ENCODE measurements at places on chromosomes 4 and X.

DNA sequence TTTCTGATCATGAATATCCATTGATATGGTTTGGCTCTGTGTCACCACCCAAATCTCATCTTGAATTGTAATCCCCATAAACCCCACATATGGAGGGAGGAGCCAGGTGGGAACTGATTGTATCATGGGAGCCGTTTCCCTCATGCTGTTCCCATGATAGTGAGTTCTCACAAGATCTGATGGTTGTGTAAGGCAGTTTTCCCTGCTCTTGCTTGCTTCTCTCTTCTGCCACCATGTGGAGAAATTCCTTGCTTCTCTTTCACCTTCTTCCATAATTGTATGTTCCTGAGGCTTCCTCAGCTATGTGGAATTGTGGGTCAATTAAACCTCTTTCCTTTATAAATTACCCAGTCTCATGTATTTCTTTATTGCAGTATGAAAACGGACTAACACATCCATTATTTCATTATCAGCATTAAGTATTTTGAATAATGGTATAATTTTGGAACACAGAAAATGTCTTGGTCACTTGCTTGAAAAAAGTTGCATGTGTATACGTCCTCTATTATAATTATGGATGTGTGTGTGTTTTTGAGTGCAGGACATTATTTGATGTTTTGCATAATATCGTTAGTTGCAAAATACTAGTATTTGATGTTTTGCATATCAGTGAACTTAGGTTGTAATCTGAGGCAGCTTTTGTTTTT is 334.6 kb downstream of the PCDH10 start:
- no peak for DNase-seq

DNA sequence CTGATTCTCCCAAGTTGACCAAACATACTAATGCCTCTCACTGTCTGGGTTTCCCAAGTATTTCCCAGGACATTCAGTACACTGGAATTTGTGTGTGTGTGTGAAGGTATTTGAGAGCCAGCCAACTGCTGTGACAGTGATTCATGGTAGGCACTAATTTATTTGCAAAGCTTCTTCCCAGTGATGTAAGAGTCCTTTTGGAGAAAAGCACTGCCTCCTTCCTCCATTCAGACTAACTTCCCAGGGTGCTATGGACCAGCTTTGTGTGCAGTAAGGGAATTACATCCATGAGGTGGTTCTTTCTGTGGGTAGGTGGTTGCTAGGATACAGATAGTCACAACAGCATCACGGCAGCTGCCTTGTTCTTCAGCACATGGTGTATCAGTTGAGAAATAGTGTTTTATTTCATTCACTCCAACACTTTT is 8.7 kb downstream of the EGF start:
- no peak for DNase-seq

GRCh38 chrX:87528487-87528886 is 10.9 kb downstream of the KLHL4 start:
- no peak for DNase-seq

GRCh38 chr4:1624519-1624910 is 59.6 kb downstream of the FAM53A start:
- DNase-seq: no peak

DNA sequence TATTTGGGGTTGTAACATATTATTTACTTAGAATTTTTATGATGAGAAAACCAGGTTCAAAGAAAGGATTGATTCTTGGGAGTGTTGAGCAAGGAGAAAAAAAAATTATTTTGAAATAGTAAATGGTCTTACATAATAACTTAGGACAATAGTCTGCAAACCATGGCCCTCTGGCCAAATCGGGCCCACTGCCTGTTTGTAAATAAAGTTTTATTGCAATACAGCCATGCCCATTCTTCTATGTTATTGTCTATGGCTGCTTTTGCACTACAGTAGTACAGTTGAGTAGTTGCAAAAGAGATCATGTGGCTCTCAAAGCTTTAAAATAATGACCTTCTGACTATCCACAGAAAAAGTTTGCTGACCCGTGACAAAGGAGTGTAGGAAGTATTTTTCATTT is 63.2 kb upstream of the MCUB start:
- DNase-seq: no peak

DNA sequence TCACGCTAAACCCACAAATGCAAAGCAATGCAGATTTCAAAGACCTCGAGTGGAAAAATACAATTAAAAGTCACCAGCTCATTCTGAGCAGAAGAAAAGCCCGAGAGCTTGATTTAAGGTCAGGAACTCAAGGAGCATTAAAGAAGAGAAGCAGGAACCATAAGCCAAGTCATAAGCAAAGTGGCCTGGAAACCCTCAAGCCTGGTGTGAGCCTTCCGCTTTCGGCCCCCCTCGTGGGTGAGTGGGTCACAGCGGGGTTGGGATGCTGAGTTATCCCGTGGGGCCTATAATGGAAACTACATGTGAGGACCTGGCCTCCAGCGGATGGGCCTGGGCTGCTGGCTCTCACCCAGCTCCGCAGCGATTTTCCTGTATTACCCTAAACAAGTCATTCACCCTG is 504.3 kb downstream of the RAB28 start:
- no peak for DNase-seq

- DNase-seq: no peak
These were observed 150.2 kb upstream of the MAMLD1 start for GRCh38 chrX:150212672-150213480.

DNA sequence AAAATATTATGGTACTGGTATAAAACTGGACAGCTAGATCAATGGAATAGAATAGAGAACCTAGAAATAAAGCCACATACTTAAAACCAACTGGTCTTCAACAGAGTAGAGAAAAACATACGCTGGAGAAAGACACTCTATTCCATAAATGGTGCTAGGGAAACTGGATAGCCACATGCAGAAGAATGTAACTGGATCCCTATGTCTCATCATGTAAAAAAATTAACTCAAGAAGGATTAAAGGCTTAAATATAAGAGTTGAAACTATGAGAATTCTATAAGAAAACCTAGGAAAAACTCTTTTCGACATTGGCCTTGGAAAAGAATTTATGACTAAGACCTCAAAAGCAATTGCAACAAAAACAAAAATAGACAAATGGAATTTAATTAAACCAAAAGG is 114.6 kb downstream of the PCDH18 start:
- no peak for DNase-seq

DNA sequence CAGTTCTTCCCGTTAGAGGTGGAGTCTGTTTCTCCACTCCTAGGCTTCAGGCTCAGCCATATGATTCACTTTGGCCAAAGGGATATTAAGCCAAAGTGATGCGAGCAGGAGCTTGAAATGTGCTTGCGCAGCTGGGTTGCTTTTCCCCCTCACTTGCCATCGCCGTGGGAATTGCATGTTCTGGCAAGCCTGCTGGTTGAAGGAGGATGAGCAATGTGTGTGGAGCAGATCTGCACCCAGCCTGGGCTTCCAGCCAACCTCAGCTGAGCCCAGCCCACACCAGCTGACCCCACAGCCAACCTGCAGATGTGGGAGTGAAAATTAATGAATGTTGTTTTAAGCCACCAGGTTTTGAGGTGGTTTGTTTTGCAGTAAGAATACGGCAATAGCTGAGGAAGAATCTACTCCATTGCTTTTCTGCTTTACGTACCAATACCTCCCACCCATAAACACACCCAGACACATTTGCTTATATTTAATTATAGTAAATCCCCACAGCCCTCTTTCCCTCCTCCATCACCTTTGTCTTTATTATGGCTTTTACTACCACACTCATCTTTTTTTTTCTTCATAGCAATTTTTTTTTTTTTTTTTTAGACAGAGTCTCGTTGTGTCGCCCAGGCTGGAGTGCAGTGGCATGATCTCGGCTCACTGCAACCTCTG is 132.8 kb upstream of the FUNDC1 start:
- DNase-seq: peak; percentile 78

DNA sequence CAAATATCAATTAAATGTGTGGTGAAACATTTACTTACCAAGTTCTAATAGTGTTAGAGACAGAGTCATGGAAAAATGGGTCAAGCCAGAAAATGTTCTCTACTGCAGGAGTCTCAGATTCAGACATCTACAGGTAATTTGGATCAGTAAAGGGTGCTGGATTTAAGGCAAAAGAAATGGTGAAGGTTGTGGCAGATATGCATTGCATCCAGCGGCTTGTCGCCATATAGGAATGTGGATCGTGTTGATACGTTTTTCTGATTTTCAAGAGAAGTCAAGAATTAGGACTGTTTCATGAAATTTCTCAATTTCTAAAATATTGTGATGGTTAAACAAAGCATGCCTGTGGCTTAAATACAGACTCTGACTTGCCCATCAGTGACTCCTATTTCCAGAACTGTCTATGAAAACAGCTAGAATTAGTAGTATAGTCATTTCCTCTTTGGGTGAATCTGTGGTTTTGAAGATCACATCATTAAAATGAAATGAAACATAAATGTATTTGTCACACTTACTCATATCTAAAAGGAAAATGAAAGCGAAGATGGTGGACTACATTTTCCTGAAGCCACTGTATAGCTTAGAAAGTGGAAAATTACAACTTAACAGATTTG is 110.1 kb upstream of the VEGFC start:
- no peak for DNase-seq

GRCh38 chr4:113958766-113959538 is 20.5 kb downstream of the ARSJ start:
- DNase-seq: peak; percentile 48

DNA sequence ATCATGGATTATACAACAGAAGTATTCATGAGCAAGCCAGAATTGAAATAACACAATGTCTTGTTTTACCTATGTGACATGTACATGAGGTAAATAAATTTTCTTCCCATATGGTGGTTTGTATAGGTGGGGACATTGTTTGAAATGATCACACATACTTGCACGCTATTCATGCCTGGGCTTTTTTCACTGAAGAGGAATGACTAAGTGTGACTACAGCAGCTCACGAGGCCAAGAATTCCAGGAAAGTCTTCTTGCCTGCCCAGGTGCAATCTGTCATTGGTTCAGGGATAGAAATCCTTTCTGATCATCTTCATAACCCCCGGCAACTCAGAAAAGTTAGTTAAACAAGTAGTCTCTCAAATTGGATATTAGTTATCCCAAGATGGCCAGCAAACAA is 36.3 kb upstream of the AREG start:
- no peak for DNase-seq

DNA sequence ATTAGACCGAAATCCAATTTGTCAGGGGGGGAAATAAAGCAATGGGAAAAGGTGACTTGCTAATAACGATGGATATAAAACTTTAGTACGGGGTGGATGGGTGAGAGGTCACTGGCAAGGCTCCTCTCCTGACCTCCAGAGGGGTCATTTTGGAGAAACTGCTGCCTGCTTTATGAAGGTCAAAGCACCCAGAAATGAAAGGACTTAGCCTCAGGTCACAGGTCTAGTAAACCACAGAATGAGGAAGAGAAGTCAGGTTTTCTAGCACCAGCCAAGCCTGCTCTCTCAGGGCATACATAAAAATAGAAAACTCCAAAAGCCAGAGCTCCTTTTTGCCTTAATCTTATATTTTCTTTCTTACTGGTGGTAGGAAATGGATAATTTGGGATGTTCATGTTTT is 134.2 kb downstream of the SHROOM3 start:
- no peak for DNase-seq

DNA sequence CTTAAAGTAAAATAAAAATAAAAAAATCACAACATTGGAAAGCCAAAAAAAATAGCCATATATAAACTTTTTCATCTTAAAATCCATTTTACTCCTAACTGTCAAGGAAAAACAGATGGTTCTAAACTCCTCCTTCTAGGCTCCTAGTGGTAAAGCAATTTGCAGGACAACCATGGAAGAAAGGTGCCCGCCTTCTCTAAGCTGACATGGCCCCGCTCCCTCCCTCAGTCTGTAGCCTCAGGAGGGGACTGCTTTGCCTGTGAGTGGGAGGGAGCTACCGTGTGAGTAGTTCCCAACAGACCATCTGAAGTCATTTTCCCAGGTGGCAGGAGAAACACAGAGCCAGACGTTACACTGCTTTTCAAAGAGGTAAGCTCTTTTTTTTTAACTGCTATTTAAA is 336.2 kb upstream of the FAT1 start:
- no peak for DNase-seq

DNA sequence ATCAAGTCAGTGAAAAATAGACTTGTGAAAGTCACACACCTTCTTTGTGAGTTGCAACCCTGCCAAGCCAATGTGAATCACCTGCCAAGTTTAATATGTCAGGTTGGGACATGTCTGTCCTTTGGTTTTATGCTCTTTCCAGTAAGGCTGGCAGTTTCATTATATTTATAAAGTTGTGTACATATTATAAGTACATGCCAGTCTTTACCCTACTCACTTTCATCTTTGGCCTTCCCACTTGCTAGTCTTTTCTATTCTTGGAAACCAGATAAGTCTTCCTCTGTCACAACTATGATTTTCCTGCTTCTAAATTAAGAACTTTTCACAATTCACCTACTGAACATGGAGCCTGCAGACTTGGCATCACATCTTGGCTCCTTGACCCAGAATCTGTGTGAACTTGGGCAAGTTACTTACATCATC is 680.7 kb upstream of the BOD1L1 start:
- DNase-seq: no peak

DNA sequence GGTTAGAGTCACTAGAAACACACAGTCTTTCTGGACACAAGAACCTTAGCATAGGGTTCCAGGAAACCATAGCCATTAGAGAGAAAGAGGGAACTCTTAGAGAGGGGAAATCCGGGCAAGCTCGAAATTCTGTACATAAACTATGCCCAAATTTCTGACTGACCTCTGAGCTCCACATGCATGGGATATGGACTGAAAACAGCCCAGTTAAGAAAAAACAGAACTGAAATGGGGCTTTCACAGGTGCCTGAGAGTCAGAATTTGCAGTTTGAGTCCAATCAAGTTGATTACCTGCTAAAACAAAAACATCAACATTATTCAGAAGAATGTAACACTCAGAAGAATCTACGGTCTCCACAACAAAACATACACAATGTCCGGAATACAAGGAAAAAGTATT is 13.1 kb downstream of the DCHS2 start:
- no peak for DNase-seq

DNA sequence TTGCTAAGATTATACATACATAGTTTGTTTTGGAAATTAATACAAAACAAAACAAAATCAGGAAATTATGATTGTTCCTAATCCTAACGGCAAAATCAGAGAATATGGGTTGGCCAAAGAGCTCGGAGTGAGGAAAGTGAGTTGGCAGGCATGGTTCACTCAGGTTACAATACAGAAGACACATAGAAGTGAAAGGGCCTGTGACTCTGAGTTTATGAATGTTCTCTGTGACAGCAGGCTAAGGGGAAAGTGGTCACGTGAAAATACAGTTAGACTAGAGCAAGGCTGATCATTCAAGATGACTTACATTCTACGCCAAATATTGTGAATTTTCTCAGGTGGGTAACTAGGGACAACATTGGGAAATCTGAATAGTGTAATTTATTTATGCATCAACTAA is 1001.3 kb downstream of the CCSER1 start:
- DNase-seq: no peak

DNA sequence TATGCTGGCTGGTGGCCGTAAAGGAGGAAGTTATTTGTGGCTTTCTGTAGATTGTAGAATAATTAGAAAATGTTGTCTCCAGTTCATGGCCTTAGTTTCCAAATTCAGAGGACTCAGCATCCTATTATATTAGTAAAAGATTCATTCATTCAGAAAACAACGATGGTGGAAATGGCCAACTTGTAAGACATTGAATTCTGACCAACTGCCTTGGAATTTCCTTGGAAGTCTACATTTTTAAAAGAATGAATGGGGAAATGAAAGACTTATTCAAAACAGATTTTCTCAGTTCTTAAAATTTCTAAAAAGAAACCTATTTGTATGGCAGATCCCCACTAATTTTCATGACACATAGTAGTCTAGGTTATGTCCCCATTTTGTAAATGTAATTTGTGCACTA is 561.5 kb downstream of the ANKRD50 start:
- DNase-seq: no peak
